Skin of body (tissue), 3 donors: ENCODE measurements at places on chromosomes 1 and 21. TPM values are rescaled to one million over a fixed set of nuclear protein-coding genes. Genes with fewer than 3 reads are reported as not detected.

Gene DYNLT4
- total RNA-seq: not detected

Gene PGBD5
- total RNA-seq: 2.7 TPM

Gene DPT
- total RNA-seq: 191 TPM

Gene GPR25
- total RNA-seq: not detected

Gene FAM131C
- total RNA-seq: not detected

Gene KIF17
- total RNA-seq: 2.5 TPM

Gene GADD45A
- 20.4 TPM for total RNA-seq

Gene TMEM35B
- total RNA-seq: 17.0 TPM

Gene TAS1R3
- total RNA-seq: 0.39 TPM

Gene TMPRSS3
- 0.30 TPM for total RNA-seq

Gene CACHD1
- 25.4 TPM for total RNA-seq

Gene INAVA
- total RNA-seq: 16.4 TPM

Gene VAV3
- 39.3 TPM for total RNA-seq

Gene KPRP
- total RNA-seq: 0.89 TPM

Gene ANXA9
- total RNA-seq: 4.7 TPM

Gene OR2T10
- total RNA-seq: not detected

- DNase-seq: no peak
Observed at GRCh38 chr1:90727917-90728501, 10.9 kb upstream of the BARHL2 start.

DNA sequence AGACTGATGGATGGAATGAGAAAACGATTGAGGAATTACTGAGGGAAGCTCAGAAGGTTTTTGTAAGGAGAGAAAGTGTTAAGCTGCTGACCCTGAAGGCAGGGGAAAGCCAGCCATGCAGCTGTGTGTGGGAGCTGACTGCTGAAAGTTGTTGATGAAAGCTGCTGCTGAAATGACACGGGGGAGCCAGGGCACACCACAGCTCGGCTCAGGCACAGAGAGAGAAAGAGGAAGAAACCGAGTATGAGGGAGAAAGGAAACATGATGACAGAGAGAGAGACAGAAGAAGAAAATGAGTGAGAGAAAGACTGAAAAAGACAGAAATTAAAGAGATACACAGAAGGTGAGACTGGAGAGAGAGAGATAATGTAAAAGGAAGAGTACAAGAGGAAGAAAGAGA, 115.5 kb downstream of the LRRC53 start:
- DNase-seq: peak; percentile 7

GRCh38 chr1:168092566-168093355, 44.0 kb downstream of the GPR161 start:
- no peak for DNase-seq

DNA sequence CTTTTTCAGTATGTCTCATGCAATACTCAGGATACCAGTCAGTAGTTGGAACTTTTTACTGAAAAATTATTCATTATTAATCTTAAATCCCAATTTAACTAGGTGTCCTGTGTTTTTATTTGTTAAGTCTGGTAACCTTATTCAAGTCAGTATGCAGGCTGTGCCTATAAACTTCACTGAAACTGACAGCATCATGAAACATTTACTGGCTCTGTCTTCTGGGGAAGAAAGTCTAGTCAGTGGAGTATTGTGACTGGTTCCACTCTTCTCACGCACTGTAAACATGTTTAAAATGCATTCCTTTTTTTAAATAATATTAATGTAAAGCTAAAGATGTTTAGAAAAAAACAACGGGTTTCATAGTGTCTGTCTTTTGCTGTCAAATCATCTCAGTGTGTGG, 739.7 kb downstream of the LTN1 start:
- DNase-seq: no peak

DNA sequence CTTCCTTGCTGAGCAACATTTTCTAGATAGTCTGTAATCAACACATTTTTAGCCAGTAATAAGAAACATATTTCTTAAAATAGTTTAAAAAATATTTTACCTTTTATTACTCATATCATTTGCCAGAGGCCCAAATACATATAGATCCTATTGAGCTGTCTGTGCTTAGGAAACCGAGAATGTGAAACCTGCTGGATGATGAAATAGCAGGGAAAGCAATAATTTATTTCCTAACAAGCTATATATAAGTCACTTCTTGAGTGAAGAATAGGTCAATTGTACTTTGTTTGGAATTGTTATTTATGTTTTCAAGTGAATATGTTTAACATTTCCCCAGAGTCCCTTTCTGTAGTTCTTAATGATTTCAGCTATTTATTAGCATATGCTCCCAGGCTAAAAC, 339.9 kb upstream of the TMPRSS15 start:
- peak; percentile 70 for DNase-seq

DNA sequence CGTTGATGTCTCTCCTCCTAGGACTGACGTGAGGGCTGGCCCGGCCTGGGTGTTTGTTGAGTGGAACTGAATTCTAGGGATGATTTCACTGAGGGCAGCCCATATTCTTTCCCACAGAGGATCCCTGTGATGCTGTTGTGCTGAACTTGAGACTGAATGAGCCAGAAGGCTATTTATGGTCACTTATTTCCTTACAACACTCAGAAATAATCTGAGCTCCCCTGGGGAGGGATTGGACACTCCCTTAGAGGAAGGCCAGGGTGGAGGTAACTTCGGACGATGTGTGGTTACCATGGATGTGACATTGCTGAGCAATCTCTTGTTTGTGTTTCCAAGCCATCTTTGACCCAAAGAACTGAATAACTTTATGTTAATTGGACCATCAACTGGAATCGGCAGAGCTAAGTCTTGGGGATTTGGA, 5.1 kb upstream of the TMCO4 start:
- no peak for DNase-seq

- peak; percentile 91 for DNase-seq
Observed at GRCh38 chr1:27561124-27561899, 42.6 kb downstream of the AHDC1 start.

GRCh38 chr1:181141431-181141910, 53.0 kb downstream of the IER5 start:
- DNase-seq: no peak

- no peak for DNase-seq
Observed at GRCh38 chr1:172948457-172948856, 102.3 kb downstream of the TNFSF18 start.

DNA sequence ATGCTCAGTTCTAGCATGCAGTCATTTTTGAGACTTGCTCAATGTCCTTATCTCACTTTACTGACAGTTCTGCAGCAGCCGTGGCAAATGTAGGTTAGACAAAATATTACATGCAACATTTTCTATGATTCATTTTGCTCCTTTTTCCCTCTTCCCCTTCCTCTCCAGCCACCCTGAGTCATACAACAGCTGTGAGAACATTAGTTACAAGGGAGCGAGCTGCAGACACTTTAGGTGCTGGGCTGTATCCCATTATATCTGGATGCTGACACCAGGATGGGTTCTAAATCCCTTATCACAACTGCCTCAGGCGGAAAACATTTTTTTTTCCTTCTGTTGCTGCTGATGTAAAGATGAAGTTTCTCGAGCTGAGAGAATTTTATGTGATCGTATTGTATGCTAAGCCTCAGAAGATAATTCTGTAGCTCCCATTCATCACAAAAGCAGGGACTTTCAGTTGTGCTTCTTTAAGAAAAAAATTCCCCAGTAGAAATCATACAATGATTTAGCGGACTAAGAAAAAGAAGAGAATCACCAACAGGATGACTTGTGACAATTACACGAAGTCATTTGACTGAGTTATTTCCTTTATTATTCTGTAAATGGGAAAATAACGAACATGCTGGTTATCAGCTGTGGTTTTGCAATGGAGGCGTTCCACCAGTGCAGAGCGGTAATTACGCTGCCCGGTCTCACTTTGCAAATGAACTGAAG, 345.0 kb downstream of the DISC1 start:
- no peak for DNase-seq

- DNase-seq: no peak
Observed at GRCh38 chr1:56406821-56407220, 172.5 kb downstream of the PLPP3 start.

- DNase-seq: no peak
Observed at GRCh38 chr1:55893155-55893554, 678.0 kb upstream of the USP24 start.

DNA sequence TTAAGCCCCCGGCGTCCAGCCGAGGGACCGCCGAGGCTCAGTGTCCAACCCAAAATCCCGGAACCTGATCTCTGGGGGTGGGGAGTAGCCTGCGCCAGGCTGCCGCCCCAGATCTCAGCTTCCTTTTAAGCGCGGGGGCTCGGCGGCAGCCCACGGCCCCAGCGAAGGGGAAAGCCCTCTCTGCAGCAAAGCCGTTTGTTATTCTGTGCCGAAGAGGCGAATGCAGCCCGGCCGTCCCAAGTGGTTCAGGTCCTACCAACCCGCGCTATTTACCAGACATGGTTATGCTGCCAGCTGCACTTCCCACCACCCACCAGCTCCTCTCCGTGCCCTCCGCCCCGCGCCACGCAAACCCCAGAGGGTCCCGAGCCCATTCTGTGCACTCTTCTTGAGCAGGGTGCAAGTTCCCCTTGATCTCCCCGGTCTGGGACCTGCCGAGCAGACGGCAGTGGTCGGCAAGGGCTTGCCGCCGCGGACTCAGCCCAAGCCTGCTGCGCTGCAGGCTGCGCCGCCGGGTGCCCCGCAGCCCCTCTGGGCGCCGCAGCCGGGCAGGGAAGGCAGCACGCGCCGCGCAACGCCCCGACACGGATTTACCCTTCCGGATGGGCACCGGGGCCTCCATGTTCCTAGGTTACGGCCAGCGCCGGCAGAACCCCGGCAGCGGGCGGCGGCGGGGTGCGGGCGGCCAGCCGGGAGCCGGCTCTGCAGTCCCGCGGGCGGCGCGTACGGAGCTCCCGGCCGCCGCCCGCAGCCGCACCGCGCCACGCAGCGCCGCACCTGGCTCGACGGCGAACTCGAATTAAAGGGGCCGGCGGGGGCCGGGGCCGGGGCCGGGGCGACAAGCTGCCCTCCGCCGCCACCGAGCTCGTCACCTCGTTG, 738 bp upstream of the KCNA2 start:
- no peak for DNase-seq

- no peak for DNase-seq
Observed at GRCh38 chr1:159835356-159835755, 8.7 kb downstream of the SLAMF8 start.

GRCh38 chr21:45364468-45365185, 40.3 kb upstream of the COL18A1 start:
- DNase-seq: peak; percentile 22

DNA sequence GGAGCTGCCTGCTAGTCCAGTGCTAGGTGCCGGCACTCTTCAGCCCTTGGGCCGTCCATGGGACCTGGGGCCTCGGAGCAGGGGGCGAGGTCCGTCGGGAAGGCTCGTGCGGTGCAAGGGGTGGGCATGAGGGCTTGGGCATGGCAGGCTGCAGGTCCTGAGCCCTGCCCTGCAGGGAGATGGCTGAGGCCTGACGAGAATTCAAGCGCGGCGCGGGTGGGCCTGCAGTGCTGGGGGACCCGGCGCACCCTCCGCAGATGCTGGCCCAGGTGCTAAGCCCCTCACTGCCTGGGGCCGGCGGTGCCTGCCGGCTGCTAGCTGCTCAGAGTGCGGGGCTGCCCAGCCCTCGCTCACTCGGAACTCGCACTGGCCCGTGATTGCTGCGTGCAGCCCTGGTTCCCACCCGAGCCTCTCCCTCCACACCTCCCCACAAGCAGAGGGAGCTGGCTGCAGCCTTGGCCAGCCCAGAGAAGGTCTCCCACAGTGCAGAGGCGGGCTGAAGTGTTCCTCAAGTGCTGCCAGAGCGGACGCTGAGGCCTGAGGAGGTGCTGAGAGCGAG, 467.0 kb downstream of the AGBL4 start:
- no peak for DNase-seq

- DNase-seq: no peak
Observed at GRCh38 chr1:154753426-154753825, 116.7 kb downstream of the KCNN3 start.

DNA sequence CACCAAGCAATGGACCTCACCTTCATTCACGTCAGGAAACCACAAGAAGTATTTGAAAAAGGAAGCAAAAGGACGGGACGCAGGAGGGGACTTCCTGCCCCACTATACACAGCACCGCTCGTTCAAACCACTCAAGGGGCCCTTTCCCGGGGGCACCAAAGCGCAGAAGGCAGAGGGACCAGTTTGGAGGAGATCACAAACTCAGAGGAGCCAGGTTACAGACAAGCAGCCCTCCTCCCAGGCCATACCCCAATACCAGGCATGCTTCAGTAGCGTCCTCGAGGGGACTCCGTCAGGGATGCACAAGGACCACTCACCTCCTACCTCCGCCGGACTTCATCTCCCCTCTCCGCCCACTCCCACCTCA, 685 bp downstream of the CRTC2 start:
- no peak for DNase-seq

GRCh38 chr21:43648171-43648570, 11.1 kb downstream of the HSF2BP start:
- no peak for DNase-seq

DNA sequence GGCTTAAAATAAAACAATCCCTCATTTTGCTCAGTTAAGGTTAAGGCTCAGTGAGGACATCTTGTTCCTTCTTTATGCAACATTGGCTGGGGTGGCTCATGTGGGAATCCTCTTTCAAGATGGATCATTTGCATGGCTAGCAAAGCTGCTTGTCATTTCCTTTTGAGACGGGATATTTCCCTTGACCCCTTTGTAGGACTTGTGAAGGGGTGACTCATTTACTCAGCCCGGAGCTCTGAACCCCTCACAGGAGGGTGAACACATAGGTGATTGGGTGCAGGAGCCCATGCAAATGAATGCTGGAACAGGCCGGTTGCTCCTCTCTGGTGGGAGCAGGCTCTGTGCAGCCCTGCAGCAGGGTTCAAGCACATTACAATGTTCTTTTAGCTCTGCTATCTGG, 15.8 kb upstream of the C8A start:
- DNase-seq: no peak
